NCI-H2081 treated with DMSO at 0.1 percent for 48 hours (cell line): ENCODE measurements at places on chromosomes 1 and 21.

DNA sequence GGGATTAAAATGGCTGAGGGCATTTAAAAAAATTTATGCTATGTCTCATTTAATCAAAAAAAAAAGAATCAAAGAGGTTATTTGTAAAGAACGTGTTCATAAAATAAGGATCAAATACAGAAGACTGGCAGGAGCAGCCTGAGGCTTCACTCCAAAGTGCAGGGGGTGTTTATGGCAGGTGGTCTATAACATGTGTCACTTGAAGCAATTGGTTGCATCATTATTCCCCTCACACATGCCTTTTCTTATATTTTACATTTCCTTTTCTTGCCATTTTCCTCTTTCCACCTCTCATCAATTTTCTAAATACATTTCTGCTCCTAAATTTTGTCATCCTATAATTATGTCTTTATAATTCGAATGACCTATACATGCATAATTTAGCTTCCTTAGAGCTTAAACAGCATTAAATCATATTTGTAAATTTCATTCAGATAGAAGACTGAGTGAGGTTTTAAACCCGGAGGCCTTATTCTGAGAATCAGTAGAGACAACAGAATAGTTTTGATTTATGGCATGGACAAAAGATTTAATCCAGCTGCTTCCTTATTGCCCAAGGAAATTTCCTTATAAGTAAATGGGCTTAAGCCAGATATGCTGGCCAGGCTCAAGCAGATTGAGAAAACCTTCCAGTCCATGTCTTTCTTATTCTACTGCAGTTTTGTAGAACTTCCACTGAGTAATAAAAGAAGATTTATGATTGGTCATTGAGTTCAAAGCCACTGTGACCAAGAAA lies 322.8 kb downstream of the TGFB2 start:
- no peak for DNase-seq

- no peak for DNase-seq
Measured at GRCh38 chr1:17521946-17522612, 17.4 kb upstream of the ARHGEF10L start.

DNA sequence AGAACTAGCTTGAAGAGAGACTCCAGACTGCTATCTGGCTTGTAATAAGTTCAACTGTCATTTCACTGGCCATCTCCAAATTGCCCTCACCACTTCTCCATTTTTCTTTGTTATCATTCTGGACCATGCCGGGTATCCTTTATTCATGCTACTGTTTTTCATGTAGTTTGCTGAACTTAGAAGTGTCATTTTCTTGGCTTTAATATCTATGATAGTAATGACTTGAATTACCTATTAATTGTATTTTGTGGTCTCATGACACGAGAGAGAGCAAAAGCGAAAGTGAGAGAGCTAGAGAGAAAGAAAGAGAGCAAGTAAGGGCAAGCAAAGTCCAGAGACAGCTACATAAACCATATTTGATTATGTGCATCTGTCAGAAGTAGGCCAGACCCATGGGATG lies 184.9 kb upstream of the ATP1B1 start:
- no peak for DNase-seq

GRCh38 chr1:207822124-207822601 lies 70.3 kb downstream of the CD46 start:
- no peak for DNase-seq

DNA sequence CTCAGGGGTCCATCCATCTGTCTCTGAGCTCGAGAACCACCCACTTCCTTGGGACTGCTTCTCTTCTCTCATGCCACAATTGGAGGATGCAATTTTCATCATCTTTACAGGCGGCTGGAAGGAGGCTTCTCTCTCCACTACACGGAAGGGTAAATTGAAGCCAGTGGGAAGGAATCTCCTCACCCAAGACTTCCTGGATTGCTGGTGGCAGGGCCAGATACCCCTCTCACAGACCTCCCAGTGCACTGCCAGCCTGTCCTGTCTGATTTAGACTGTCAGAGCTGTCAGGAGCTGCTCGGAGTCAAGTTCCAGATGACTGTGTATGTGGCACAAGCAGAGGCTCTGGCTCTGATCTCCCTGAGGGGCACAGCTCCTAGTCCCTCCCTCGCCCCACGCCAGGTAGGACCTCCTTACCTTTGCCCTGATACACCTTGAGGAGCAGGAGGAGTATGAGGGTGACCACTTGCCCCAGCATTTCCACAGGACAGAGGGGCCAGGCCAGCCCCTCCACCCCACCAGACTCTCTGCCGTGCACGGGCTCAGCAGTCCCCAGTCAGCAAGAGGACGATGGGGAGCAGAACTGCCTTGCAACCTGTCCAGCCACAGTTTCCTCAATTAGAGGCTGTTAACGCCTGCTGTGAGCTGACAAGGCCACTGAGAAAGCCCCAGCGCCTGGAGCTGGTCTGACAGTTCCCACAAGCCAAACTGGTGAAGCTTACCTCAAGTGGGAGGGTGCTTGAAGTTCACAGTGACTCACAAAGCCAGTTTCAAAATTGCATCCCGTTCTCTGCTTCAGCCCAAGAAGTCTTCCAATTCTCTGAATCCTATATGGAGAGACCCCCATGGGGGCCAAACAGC lies at the start of gene CD244:
CD244 (minus strand) TSS at position 685 of the 858 bp plus-strand sequence; CDS start at position 475, 210 bp downstream.
- DNase-seq: no peak

DNA sequence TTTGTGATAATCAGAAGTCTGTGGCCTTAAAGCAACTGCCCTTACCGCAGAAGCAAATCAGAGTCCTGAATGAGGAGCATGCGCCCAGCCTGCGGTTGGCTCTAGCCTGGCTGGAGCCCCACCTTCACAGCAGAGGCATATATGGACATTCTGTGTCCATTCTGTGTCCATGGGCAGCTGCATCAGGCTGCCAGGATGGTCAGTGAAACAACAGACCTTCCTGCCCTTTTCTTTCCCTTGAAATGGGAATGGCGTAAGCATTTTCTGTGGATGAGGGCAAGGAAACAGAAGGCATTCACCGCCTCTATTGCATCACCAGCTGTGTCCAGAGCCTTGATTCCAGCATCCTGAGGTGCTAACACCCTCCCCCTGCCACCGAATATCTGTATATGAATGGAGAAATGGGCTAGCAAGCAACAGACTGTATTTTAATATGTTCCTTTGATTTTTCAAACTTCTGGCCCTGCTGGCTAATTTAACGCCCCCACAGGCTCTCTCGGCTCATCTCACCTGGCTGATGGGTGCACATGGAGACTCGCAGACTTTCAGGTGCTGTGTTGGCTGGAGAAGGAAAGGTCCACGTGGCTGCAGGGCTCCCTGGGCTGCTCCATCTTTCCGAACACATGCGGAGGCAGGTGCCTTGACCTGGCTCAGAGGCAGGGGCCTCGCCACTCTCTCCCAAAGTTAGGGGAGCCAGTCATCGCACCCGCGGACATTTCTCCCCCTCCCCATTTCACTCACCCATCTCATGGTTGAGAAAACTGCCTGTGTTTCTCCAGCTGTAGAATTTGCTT lies 159.2 kb downstream of the GALNT2 start:
- DNase-seq: no peak

- DNase-seq: no peak
Measured at GRCh38 chr1:167938080-167938636, 1.3 kb upstream of the MPC2 start.

DNA sequence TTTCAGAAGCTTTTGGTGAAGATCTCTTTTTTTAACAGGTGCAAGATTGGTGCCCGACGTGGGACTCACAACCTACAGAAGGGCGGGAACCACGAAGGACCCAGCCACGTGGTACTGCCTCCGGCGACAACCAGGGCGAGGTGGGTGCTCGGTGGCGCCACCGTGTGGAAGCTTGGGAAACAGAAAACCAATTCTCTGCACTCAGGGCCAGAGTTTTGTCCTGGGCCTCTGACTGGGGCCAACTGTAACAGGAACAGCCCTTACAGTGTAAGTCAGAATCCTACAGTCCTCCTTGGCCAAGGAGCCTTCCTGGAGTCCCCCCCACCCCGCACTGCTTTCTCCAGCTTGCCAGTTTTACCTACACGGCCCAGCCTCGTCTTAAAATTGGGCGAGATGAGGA lies 11.6 kb upstream of the S100A7A start:
- DNase-seq: no peak

DNA sequence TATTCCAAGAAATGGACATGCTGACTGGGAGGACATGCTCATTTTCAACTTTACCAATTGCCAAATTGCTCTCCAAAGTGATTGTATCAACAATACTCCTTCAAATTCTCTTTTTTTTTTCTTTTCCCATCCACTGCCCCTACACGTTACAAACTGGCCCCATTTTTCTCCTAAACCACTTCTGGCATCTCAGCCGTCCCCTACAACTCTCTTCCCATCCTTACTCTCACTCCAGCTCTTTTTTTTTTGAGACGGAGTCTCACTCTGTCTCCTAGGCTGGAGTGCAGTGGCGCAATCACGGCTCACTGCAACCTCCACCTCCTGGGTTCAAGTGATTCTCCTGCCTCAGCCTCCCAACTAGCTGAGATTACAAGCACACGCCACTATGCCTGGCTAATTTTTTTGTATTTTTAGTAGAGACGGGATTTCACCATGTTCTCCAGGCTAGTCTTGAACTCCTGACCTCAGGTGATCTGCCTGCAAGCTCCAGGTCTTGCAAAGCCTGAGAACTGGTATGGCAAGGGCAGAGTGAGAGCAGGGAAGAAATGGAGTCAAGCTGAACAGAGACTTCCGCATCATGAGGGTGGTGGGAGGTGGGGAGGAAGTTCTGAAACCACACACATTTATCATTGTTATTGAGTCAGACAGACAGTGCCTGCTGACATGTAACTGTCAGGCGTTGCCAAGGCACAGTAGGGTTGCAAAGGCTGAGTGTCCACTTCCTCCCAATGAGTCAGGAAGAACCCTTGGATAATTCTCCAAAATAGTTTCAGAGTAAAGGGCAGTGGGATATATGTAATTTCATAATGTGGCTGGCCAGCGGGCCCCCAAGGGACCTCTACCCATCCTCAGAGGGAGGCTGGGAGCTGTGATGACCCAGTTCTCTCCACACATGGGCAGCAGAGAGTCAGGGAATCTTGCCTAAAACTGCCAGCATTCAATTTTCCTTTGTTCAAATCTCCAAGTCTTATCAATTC lies 17.4 kb downstream of the CELA3A start:
- no peak for DNase-seq

DNA sequence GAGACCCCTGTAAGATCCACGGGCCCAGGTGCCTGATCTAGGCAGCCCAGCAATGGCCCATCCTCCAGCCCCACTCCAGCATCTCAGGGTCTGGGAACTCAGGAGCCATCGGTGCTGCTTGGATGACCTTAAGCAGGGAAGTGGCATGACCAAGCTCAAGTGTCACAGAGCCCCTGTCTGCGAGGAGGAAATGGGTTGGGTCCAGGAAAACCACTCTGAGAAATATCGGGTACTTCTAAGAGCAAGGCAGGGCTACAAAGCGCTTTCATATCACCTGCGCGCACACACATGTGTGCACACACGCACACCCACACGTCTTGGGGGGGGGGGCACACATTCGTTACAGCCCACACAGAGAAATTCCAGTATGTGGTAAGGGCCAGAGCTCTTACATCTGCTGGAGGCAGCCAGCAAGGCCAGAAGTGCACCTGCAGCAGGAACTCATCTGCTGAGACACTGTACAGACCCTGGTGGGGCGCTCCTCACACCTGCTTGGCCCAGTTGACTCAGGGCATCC lies 32.6 kb upstream of the SPOCD1 start:
- no peak for DNase-seq

DNA sequence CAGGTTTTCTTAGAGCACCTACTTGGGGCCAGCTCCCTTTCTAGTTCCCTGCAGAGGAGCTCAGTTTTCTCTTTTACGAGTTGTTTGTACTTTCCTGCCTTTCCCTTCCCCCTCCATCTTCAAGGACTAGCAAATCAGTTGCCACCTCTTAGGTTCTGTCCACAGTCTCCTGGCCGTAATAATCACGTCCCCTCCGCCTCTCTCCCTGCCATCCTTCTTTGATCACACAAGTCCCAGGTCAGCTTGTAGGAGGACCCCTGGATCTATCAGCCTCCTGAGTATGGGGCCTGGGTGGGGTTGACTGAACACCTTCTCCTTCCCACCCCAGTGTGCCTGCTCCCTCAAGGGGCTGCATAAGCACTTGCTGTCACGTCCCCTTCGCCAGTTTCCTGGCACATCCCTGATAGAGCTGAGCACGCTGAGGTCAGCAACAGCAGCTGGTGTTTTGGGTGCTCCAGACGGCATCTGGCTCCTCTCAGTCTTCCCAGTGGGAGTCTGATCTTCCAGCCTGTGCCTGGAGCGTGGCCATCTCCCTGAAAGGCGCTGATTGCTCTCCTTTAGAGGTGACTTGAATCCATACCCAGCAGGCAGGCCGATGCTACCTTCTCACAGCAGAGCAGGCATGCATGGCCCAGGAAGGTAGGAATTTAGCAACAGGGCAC lies 216.1 kb upstream of the TMEM51 start:
- DNase-seq: no peak

- DNase-seq: no peak
Measured at GRCh38 chr21:32181457-32181856, 97.4 kb downstream of the MIS18A start.

- DNase-seq: peak; percentile 92
Measured at GRCh38 chr1:23562137-23562876, 3.0 kb upstream of the ID3 start.

- no peak for DNase-seq
Measured at GRCh38 chr1:27531959-27532685, 42.2 kb upstream of the WASF2 start.

- DNase-seq: no peak
Measured at GRCh38 chr1:169348383-169349036, 19.1 kb downstream of the NME7 start.

DNA sequence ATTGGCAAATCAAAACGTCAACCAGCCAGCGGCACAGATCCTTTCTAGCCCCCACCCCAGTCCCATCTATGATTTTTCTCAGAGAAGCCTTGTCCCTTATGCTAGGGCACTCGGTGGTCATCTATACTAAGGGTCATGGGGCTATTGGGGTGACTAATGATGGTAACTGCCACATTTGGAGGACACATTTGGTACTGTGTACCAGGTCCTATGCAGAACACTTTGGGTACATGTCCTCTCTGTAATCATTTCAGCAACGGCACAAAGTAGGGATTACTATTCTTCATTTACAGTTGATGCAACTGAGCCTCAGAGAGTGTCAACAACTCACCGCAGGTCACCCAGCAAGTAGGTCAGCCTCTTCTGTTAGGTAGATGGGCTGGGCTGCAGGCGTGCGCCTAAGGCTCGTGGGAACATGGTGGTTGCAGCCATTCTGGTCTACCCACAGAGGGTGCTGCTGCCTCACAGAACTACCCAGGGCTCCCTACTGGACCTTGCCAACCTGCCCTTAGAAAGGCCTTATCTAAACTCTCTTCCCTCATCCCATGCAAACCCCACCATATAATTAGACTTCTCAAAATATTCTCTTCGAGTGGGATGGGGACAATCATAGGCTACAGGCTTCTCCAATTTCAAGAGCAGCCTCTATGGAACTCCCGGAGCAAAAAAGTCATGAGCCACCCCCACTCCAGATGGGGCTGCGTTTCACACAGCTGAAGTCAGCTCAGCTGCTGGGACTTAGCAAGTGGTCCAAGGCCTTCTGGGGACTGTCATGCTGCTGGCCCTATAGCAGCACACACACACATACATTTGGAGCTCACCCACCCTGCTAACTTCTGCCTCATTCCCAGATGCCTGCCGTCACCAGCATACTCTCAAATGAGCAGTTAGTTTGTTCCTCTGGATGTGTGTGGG lies 5.8 kb upstream of the SDHB start:
- DNase-seq: no peak
